Retinal pigment epithelial cell (primary cell): ENCODE measurements at places on chromosomes 4 and X.

DNA sequence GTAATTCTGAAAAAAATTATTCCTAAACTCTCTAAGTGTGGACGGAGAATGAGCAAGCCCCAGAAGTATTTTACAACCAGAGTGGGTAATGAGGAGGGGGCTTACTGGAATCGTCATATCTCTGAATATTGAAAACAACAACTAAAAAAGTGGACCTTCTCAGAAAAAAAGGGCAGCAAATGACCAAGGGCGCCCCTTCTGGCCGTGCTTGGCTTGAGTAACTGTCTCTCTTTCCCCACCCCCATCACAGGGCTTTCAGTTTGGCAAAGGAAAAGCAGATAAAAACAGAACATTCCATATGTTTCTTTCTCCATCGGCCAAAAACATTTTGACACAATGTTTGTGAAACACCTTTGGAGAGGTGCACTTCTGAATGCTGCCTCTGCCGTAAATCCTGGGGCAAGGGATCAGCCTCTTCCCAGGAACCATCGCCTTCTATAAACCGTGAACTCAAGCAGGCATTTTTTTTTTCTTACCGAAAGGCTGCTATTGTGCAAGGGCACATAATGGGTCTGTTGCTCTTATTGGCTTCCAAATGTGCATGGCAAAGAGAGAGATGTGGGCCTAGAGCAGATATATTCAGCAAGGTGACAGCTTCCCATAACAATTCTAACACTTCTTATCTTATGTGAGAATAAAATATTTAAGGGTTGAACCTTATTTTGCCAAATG is 115.4 kb downstream of the PARM1 start:
- DNase-seq: no peak

DNA sequence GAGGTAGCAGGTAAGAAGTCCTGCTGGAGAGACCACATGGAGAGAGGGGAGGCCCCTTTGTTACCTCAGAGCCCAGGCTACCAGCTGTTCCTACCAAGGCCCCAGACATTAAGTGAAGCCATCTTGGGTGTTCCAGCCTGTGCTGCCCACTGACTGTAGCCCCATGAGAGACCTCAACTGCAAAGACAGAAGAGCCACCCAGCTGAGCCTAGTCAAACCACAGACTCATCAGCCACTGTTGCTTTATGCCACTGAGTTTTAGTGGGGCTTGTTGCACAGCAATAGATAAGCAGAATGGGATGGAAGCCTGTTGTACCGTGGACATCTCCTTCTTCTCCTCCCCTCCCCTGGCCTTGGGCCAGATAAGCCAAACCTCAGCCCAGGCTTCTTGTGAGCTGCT is 83.9 kb downstream of the ADRA2C start:
- DNase-seq: no peak

GRCh38 chr4:1382776-1383727 is 23.2 kb downstream of the NKX1-1 start:
- DNase-seq: no peak

DNA sequence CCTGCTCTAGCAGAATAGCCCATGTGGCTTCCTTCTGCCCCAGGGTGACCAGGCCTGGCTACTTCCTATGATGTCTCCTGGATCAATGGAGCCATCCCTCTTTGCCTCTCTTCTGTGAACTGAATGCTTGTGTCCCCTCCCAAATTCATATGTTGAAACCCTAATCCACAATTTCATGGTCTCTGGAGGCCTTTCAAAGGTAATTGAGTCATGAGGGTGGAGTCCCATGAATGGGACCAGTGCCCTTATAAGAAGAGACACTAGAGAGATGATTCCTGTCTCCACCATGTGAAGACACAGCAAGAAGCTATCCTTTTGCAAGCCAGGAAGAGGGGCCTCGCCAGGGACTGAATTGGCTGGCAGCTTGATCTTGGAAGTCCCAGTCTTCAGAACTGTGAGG is 18.4 kb downstream of the CCKAR start:
- no peak for DNase-seq

- DNase-seq: no peak
These were observed 554 bp downstream of the DCTD start for GRCh38 chr4:182916483-182917181.
